ENCODE measurements at places on chromosomes 16 and 17. TPM values are rescaled to one million over a fixed set of nuclear protein-coding genes. Genes with fewer than 3 reads are reported as not detected.

The EVPLL gene
- 0.82 TPM for polyA plus RNA-seq

DNA sequence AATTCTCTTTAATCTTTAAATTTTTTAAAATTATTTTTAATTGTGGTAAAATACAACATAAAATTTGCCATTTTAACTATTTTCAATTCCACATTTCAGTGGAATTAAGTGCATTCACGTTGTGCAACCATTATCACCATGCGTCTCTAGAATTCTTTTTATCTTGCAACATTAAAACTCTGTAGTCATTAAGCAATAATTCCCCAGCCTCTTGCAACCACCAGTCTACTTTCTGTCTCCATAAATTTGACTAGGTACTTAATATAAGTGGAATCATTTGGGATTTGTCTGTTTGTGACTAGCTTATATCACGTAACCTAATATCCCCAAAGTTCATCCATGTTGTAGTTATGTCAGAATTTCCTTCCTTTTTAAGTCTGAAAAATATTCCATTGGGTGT is 79.1 kb downstream of the TAOK1 start:
- no peak overlapping the region for H3K4me3 ChIP-seq
- H3K4me1 ChIP-seq = no peaks in the 10 kb centered on the region
- no peaks in the 10 kb centered on the region for H3K36me3 ChIP-seq
- no peak for DNase-seq
- no peak overlapping the region for H3K27ac ChIP-seq
- H3K27me3 ChIP-seq = no peaks in the 10 kb centered on the region

GRCh38 chr17:38558728-38559050 is 47.1 kb downstream of the SRCIN1 start:
- H3K27ac ChIP-seq = no peak overlapping the region
- no peaks in the 10 kb centered on the region for H3K36me3 ChIP-seq
- H3K4me3 ChIP-seq = no peak overlapping the region
- DNase-seq = no peak
- peaks cover 23% of the 10 kb centered on the region for H3K27me3 ChIP-seq
- no peaks in the 10 kb centered on the region for H3K4me1 ChIP-seq

- H3K36me3 ChIP-seq = peaks cover 7% of the 10 kb centered on the region
- peaks cover 7% of the 10 kb centered on the region for H3K4me1 ChIP-seq
- no peak for DNase-seq
- H3K27me3 ChIP-seq = no peaks in the 10 kb centered on the region
- H3K4me3 ChIP-seq = no peak overlapping the region
- no peak overlapping the region for H3K27ac ChIP-seq
These were observed 95.7 kb downstream of the KANSL1 start for GRCh38 chr17:46097497-46097896.

The SYT17 gene
- polyA plus RNA-seq = 8.8 TPM

The WNK4 gene
- polyA plus RNA-seq = 26.4 TPM

The KIF22 gene
- 42.9 TPM for polyA plus RNA-seq

GRCh38 chr17:77191244-77191643 is 50.5 kb downstream of the SEC14L1 start:
- H3K27ac ChIP-seq = no peak overlapping the region
- no peak for DNase-seq
- peaks cover 17% of the 10 kb centered on the region for H3K4me1 ChIP-seq
- H3K4me3 ChIP-seq = no peak overlapping the region
- H3K27me3 ChIP-seq = no peaks in the 10 kb centered on the region
- peaks cover 20% of the 10 kb centered on the region for H3K36me3 ChIP-seq

The KRT33A gene
- polyA plus RNA-seq = not detected

DNA sequence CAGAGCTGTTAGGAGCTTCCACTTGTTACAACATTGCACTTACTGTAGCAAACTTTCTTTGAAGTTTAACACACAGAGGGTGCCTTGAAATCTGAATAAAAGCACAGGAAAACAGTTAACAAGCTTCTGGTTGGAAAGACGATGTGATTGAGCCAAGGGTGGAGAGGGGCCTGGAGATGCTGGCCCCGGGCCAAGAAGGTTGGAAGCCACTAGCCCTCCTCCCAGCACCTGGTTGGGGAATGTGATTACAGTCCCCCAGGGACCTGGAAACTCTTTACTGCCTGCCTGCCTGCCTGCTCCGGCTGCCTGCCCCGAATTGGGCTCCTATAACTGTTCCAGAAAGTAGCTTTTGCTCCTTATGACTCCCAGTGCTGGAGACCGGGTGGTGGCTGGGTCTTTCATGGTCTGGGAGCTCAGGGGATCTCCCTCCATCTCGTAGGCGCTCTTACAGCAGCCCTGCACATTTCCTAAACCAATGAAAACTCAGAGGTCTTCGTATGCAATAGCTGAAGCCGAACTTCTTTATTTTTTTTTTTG is 48.0 kb upstream of the ZFHX3 start:
- H3K4me3 ChIP-seq = no peak overlapping the region
- DNase-seq = peak; percentile 78
- H3K36me3 ChIP-seq = no peaks in the 10 kb centered on the region
- no peaks in the 10 kb centered on the region for H3K27me3 ChIP-seq

DNA sequence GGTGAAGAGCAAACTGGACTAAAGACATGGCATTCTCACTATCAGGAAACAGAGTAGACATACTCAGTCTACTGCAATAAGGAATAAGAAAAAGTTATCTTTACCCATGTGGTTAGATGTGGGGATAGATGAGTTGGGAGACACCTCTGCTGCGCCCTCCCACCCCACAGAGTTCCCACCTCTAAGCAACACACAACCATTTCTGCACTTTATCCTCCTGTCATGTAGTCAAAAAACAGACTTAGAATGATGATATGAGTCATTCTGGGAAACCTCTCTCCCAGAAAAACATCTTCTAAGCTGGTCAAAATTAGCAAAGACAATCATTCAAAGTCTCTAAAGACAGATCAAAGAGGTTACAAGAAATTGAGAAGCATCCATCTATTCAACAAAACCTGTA is 94.9 kb downstream of the CACNG1 start:
- H3K27ac ChIP-seq = no peak overlapping the region
- DNase-seq = no peak
- H3K36me3 ChIP-seq = peaks cover 17% of the 10 kb centered on the region

- H3K4me1 ChIP-seq = no peaks in the 10 kb centered on the region
- no peak overlapping the region for H3K4me3 ChIP-seq
- no peak overlapping the region for H3K27ac ChIP-seq
- H3K36me3 ChIP-seq = peaks cover 7% of the 10 kb centered on the region
- no peak for DNase-seq
These were observed 33.7 kb downstream of the NOL11 start for GRCh38 chr17:67751101-67752074.

- no peaks in the 10 kb centered on the region for H3K36me3 ChIP-seq
- no peak overlapping the region for H3K4me3 ChIP-seq
- no peak for DNase-seq
- no peak overlapping the region for H3K27ac ChIP-seq
- H3K27me3 ChIP-seq = no peaks in the 10 kb centered on the region
These were observed 130.5 kb downstream of the OR1D5 start for GRCh38 chr17:2932946-2933345.

Measured in kidney (tissue), 22 donors.